LoVo (cell line): ENCODE measurements at places on chromosomes 11 and 22.

DNA sequence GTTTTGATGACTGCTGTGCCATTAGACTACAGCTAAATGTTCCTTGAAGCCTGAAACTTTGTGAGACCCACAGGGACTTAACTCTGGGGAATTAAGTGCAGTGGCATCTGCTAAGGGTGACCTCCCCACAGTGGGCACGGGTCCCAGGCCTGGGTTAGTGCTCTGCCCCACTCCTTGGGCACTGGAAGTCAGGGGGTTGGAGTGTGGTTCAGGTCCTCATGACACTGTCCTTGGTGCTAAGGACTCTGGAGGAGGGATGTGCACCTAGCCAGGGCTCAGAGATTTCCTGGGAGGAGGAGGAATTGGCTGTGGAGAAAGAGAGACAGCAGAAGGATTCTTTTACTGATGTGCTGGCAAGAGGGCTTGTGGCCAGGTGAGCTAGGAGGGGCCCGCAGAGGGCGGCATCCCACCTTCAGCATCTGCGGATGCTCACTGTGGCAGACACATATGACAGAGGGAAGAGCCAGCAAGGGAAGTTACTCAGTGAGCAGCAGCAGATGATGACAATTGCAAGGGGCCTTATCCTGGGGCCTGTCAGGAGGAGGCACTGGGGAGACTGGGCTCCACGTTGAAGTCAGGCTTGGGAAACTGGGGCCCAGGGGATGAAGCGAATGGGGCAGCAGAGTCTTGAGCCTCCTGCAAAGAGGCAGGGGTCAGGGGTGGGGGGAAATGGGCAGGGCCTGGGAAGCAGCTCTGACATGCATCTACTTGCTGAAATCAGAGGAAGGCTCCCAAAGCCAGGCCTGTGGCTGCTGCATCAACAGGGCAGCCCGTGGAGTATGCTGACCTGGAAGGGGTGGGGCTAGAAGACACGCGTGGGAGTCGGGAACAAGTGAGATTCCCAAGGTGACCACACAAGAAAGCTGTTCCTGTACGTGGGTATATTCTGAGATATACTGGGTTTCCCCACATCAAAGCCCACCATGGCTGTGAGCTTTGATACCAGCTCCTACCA lies 144.0 kb downstream of the MPPED1 start:
- DNase-seq: no peak

DNA sequence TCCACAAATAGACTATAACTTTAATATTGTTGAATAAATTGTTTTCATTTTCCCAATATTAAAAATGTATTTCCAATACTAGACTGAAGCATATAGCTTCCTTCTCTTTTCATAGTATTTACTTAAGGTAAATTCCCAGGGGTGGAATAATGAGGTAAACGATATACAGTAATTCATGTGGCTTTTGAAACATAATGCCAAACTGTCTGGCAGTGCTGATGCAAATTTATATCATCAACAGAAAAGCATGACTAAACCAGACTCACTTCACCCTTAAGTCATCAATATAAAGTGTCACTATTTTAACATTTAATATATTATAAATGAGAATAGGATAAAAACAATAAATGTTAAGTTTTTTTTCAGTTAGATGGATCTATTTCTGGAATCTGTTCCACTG lies 13.6 kb downstream of the C2CD3 start:
- DNase-seq: no peak

DNA sequence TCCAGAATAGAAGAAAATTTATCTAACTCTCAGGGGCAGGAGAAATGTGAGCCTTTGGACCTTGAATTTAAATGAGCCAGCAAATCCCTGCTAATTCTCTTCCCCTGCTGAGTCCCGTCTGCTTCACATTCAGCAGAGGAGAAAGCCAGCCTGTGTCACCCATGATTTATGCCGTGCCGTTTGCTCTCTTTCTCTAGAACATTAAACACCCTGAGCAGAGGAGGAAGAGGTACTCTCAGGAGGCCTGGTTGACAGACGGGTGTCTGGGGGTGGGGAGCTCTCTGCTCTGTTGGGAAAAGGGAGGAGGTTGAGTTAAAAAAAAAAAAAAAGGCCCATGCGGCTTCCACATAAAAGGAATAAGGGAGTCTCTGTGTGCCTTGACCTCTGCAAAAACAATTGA lies 11.3 kb upstream of the MTMR3 start:
- no peak for DNase-seq

DNA sequence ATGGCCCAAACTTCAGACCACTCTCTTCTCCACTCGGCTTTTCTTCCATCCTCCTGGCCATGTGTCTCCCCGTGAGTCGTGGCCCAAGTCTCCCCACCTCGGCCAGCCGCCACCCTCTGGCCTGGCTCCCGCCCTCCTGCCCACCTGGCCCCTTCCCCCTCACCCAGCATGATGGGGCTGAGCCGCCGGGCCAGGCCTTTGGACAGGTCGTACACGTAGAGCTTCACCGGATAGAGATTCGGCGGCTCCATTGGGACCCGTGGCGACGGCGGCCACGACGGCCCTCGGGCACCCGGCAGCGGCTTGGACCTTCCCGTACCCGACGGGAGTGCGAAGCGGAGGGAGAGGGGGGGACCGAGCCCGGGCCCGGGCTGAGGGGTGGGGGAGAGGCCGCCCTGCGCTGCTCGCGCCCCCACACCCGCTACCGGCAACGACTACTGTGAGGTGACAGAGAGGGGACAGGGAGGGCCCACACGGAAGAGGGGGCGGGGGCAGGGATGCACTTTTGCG lies at the start of gene DESI1:
TSS of gene DESI1 (minus strand) at position 455 of the 510 bp plus-strand sequence. CDS start at position 251, 204 bp downstream.
- DNase-seq: no peak

DNA sequence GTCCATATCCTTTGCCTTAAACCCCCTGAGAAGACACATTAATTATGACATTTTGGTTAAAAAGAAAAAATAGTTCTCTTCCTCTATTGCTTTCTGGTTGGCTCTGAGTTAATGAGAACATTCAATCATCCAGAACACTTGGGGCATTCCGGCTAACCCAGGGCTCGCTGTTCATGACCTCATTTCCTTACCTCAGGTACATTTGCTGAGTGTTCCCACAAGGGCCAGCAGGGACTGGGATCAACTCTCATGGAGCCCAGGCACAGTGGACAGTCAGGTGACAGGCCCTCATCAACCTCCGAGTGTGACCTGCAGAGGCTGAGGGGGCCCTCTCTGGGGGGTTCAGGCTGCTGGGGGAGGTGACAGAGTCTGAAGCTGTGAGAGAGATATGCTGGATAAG lies 98.9 kb downstream of the MYO18B start:
- DNase-seq: no peak
